ENCODE measurements at places on chromosomes 12 and 14.
A peak's percentile ranks its signal among the peaks of the same experiment; 100 is the strongest.

DNA sequence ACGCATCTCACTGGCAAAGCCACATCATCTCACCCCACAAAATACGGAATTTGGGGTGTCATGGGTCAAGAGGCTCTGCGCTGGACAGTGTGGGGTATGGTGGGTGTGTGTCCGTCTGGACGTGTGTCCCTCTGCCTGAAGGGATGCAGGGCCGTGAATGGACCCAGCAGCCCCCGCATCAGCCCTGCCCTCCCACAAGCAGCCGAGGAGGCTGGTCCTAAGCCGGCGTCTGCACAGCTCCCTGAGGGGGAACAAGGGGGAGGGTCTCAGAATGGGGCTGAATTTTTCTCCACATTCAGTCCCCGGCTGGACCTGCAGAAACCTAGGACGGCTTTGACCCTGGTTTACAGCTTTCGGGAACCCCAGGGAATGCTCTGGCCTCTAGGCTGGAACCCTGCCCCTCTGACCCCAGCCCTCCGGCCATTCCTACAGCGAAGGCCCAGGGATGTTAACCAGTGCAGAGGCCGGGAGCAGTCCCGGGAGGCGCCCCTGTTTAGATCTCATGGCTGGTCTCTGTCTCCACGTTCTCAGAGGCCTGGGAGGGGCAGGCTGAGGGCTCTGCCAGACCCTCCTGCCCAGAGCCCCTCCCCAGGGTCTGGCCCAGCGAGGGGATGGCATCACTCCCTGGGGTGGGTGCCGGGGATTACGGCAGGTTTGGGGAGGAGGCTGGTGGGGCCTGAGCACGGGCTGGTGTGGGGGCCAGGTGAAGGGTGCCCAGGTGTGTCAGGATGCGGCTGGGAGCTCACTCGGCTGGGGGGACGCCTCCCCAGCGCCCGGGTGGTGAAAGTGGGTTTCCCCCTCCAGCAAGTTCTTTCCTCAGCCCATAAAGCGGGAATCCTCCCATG is 156.5 kb upstream of the C14orf180 start:
- no peak for DNase-seq

GRCh38 chr14:31057035-31057434 is 30.9 kb upstream of the STRN3 start:
- DNase-seq = no peak

GRCh38 chr12:28079539-28079938 is 107.0 kb upstream of the PTHLH start:
- no peak for DNase-seq

GRCh38 chr12:30845676-30846075 is 80.9 kb upstream of the TSPAN11 start:
- no peak for DNase-seq

- DNase-seq = no peak
Measured at GRCh38 chr12:64793610-64794009, 30.8 kb upstream of the TBC1D30 start.

GRCh38 chr14:68842298-68842697 is 49.4 kb upstream of the ZFP36L1 start:
- DNase-seq = no peak

DNA sequence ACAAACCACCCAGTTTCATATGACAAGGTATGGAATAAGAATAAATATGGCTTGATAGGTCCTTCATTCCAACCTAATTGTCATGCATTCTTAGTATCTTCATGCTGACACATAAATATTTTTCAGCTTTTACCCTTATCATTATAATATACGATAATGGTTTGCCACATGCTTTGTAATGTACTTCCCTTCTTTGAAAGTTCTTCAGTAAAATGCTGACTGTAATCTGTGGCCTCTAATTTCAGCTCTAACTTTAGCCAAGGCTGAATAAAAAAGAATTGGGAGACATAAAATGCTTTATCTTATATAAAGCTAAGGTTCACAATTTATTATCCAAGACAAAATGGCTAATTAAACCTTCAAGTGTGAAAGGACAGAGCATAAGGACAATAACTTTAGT is 2.6 kb upstream of the MAP4K5 start:
- DNase-seq = no peak

- DNase-seq = no peak
Measured at GRCh38 chr12:97216848-97217247, 245.8 kb upstream of the RMST start.

DNA sequence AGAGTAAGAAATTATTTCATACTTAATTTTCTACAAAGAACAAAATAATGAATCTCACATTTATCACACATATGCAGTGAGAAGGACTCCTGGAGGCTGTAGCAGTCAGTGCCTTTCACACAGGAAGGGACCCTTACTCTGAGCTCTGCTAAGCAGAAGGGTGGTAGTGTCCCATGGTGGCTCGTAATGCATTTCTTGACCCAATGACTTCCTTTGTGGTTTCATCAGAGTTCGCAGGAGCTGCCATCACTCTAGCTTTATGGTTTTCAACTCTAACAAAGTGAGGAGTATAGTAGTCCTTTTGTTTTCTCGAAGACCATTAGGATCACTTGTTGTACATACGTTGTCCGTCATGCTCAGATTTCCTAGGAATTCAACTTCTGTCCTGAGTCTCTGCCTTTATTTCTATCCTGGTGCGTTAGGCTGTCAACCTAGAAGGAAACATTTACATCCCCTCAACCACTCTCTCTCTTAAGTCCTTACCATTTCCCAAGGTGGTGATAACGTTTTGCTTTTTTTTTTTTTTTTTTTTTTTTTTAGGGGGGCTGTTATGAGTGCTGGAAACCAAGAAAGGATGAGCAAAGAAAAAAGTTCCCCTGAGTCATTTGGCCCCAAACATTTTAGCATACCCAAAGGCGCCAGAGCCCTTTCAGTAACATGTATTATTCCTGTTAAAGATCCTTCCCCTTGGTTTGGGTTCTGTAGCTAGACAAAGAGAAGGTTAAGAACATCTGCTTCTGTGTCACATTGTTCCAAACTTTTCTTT is 37.2 kb downstream of the GABARAPL1 start:
- DNase-seq = peak; percentile 11

DNA sequence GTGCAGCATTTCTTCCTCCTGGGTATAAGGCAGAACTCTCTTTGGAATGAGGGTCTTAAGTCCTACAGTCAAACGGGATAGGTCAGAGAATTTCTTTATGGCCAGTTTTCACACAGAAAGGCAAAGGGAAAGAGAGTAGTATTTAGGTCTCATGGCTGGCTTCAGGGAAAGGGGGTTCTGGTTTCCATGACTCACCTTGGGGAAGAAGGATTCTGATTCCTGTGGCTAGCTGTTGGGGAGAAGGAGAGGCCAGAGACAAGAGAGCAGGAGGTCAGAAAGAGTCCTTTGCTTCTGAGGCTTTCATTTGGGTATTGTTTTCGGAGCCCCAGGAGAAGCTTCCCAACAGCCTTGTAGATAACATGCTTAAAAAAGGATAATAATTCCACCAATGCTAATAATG is 332.5 kb downstream of the NPAS3 start:
- no peak for DNase-seq

DNA sequence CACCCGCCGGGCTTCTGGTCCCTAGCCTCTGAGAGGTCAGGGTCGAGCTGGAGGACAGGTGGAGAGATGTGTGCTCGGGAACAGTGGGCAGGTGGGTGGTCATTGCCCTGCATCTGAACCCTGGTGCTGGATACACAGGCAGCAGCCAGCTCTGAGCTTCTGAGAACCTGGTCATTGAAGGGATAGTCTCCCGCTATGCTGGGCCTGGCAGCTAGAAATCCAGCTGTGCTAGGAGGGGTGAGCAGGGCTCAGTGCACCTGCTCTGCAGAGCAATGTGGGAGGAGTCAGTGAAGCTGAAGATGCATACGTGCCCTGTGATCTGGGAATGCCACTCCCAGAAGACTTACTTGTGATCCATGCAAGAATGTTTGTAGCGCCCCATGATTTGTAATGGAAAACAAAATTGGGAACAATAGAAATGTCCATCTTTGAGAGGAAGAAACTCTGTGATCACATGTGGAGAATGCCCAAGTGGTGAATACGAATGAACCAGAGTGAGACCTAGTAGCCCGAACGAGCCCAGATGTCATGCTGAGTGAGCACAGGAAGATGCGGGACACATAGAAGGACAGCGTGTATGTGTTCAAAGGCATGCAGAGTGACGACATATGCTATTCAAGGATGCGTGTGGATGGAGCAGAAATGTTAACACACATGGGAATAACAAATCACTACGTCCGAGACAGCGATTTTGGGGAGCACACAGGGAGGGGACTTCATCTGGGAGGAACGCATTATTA is 63.4 kb downstream of the AACS start:
- no peak for DNase-seq

DNA sequence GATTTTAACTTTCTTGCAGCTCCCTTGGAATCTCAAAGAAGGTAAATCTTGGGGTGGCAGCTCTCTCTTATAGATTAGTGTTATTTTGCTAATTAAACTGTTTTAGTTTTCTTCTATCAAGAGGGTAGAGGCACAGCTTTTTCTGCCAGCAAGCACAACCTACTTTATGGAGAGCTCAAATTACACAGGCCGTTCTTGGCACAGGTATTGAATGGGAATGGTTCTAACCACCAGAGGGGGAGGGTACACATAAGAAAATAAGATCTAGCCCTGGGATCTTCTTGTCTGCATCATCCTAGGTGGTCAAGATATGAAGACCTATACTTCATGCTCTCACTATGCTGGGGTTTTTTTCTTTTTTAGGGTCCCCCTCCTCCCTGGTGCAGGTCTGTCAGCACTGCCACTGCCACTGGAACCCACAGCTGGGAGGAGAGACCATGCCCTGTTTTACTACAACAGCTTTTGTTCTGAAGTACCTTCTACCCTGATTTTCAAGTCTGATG is 48.6 kb upstream of the STAC3 start:
- no peak for DNase-seq

GRCh38 chr14:21846227-21846885 is 172.7 kb upstream of the OR4E1 start:
- peak; percentile 79 for DNase-seq

- DNase-seq = peak; percentile 13
Measured at GRCh38 chr12:68118096-68118755, 41.3 kb downstream of the IFNG start.

- DNase-seq = no peak
Measured at GRCh38 chr14:71244341-71244740, 337.1 kb downstream of the PCNX1 start.

- DNase-seq = no peak
Measured at GRCh38 chr14:72828604-72829003, 65.3 kb downstream of the DPF3 start.

DNA sequence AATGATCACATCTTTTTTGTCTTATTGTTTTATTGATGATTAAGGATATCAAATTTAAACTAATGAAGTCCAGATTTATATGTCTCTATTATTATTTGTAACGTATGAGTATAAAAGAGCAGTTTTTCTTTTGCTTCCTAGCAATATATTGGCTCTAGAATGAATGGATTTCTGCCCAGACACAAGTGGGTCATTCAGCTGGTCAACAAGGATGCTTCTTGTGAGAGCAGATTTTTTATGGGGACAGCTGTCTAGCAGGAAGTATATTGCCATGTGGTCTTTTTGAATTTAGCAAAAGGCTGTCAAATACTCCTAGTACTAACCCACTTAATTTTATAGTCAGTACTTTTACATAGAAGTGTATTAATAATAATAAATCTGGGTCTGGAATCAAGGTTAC is 1071.1 kb upstream of the FLRT2 start:
- DNase-seq = no peak

GRCh38 chr12:51847643-51848325 is 734 bp downstream of the FIGNL2 start:
- no peak for DNase-seq

GRCh38 chr12:120413901-120414695 is 23.8 kb upstream of the COX6A1 start:
- DNase-seq = no peak

GRCh38 chr12:15854916-15855315 is 27.3 kb upstream of the STRAP start:
- no peak for DNase-seq

- DNase-seq = no peak
Measured at GRCh38 chr12:71194657-71195056, 36.9 kb upstream of the TSPAN8 start.

DNA sequence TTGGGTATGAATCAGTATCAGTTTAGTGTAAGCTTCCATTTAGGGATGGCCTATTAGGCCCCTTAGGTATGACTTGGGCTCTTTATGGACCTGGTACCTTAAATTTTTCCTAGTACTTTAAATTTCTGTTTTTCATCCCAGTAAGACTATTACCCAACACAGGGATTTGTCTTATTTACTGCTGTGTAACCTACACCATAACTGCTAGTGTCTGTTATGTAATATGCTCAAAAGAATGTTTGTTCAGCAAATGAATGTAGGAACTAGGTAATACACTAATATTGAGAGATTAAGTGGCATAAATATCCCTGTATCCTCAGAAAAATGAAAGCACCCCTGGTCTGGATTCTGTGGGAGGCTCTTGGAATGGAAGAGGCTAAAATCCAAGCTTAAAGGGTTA is 63.7 kb upstream of the YARS2 start:
- DNase-seq = no peak

DNA sequence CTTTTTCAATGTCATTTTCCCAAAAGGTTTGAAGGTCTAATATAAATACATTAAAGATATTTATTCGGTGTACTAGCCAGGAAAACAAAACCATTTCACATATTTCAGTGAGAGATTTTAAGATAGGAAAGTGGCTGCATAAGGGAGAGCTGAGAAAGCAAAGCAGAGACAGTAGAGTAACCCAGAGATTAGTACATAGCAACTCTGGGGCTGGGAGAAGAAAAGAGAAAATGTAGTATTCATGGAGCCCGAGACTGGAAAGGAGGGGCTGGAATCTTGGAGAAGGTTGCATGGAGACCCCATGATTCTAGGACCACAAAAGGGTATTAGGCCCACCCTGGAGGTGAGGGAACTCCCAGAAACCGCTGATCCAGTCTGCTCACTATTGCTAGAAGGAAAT is 236.9 kb downstream of the PAWR start:
- no peak for DNase-seq

GRCh38 chr12:3727354-3727753 is 25.6 kb downstream of the CRACR2A start:
- no peak for DNase-seq

DNA sequence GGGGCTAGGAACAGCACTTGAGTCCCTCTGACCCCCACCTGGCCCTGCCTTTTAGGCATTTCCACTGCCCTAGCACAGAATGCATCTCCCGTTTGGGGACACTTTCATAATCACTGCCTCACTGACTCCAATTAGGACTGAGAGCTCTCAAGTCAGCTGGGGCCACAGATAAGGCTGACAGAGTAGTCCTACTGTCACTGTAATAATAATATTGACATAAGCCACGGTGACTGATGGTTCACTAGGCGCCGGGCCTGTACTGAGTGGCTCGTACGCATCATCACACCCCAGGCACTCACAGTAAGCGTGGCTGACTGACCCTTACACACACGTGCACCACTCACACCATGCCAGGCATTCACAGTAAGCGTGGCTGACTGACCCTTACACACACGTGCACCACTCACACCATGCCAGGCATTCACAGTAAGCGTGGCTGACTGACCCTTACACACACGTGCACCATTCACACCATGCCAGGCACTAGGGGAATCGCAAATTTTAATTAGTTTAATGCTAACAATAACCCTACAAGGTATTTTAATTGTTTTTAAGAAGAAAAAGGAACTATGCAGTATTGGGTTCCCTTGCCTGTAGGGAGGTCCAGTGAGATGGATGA is 87.7 kb downstream of the CHGA start:
- no peak for DNase-seq

GRCh38 chr14:46008348-46008747 is 643.2 kb downstream of the RPL10L start:
- DNase-seq = no peak

- no peak for DNase-seq
Measured at GRCh38 chr14:81884382-81884781, 350.7 kb upstream of the SEL1L start.

GRCh38 chr12:43957732-43958372 is 122.0 kb downstream of the TMEM117 start:
- peak; percentile 34 for DNase-seq

- no peak for DNase-seq
Measured at GRCh38 chr14:39998854-39999253, 566.6 kb upstream of the FBXO33 start.

Data from CD4-positive, alpha-beta T cell treated with Interferon alpha-2 for 1 hour (primary cell).